ENCODE measurements at places on chromosomes 16 and 17.
A peak's percentile ranks its signal among the peaks of the same experiment; 100 is the strongest.

DNA sequence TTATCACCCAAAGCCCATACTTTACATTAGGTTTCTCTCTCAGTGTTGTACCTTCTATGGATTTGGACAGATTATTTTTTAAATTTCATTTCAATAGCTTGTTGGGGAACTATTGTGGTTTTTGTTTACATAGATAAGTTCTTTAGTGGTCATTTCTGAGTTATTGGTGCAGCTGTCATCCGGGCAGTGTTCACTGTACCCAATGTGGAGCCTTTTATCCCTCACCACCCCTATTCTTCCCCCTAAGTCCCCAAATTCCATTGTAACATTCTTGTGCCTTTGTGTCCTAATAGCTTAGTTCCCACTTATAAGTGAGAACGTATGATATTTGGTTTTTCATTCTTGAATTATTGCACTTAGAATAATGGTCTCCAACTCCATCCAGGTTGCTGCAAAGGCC is 57.5 kb downstream of the SLFN11 start:
- DNase-seq: no peak

DNA sequence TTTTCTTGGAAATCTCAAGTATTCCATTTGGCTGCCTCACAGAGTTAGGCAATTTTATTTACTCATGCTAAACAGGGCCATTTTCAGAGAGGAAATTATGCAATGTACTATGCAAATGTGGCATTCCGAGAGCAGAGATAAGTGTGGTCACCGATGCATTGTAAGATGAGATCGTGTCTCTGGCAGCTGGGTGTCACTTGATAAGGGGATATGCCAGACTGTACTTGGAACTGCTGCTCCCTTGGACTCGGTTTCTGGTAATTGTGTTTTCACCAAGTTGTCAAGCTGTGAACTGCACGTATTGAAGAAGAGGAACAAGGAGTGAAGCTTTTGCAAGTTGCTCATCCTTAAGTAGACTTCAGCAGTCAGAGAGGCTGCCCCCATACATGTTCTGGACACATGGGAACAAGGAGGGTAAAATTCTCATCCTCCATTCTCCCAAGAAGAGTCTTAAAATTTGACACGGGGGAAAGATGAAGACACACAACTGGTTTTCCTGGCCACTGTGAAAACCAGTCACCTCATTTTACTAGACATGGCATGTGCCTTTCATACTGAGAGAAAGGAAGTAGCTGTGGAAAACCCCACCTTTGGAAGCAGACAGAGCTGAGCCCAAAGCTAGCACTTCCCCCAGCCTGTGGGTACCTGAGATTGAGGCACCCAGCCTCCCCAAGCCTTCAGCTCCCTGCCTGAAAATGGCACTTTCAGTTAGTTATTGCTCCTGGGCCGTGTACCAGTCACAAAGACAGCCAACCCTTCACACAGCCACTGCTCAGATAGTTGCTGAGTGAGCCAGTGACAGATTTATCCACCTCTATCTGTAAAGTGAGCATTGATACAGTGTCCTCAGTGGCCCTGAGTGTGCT is 150.7 kb downstream of the SOCS1 start:
- no peak for DNase-seq

GRCh38 chr17:34667656-34668055 is 88.3 kb downstream of the TMEM132E start:
- DNase-seq: no peak

- no peak for DNase-seq
Measured at GRCh38 chr16:3963203-3963602, 82.7 kb upstream of the CREBBP start.

GRCh38 chr17:40960144-40960543 is 6.6 kb downstream of the KRT39 start:
- no peak for DNase-seq

GRCh38 chr16:66740533-66740932 is 10.9 kb downstream of the DYNC1LI2 start:
- DNase-seq: no peak

GRCh38 chr17:68248891-68249290 is 1.0 kb downstream of the AMZ2 start:
- DNase-seq: no peak

DNA sequence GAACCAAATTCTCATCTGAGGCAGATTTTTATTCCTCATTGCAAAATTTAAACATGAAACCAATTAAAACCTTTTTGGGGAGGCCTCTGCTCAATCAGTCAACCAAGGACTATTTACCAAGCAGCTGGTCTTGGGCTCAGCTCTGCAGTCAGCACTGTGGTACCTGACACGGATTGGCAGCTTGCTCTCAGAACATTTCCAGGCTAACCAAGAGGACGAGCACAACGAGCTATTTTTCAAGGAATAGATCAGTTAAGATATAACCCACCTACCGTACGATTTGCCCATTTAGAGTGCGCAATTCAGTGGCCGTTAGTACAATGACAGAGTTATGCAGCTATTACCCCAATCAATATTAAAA is 26.4 kb upstream of the KLHDC4 start:
- DNase-seq: no peak

DNA sequence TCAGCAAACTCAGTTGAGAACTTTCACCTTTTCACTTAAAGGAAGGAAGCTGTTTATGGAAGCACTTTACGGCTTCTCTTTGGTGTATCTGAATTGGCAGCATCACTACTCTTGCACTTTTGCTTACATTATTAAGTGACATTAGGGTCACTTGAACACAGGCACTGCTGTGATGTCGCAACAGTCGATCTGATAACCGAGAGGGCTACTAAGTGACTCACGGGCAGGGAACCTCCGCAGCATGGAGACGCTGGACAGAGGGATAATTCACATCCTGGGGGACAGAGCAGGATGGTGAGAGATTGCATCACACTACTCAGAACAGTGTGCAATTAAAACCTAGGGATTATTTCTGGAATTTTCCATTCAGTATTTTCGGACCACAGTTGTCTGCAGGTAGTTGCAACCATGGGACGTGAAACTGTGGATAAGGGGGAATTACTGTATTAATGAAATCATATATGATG is 56.5 kb downstream of the DNAH2 start:
- no peak for DNase-seq

GRCh38 chr17:47844227-47844626 is 3.2 kb upstream of the SCRN2 start:
- DNase-seq: no peak

DNA sequence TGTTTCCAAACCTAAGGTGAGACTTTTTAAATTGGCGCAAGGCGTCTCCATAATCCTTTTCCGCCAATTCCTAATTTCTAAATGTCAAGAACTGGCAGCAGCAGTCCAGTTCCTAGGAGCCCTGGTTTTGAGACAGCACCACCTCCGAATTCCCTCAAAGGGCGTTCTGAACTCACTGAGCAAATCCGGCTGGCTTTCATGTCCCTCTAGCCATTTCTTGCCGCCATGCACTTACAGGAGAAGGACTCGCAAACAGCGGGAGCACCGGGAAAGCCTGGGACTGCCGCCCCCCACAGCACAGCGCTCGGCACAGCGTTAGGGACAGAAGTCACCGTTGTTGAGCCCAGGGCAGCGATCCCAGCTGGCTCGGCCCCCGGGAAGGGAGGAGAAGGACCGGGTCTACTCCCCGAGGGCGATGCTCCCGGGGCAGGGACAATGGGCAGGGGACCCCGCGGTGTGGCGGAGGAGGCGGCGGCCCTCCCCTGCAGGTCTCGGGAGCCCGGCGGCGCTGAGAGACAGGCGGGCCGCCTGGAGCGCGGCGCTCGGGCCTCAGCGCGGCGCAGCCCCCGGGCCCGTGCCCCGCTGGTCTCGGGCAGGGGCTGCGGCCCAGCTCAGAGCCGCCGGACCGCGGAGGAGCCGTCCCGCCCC is 545 bp downstream of the ARHGAP17 start:
- DNase-seq: peak; percentile 40

- no peak for DNase-seq
Measured at GRCh38 chr17:8898126-8898525, 30.7 kb upstream of the PIK3R6 start.

DNA sequence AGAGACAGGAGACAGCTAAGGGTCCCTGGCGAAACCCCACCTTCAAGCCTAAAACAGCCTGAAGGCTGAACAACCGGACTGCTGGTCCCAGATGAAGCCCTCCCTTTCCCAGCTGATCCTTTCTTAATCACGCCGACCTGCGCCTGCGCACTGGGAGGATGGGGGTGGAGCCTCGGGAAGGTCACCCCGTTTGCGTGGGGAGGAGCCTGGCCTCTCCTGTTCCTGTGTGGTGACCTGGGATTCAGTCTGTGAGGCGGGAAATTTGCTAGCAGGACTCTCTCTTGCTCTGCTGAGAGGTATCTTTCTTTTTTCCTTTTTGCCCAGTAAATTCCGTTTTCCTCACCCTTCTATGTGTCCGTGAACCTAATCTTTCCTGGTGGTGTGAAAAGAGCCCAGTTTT is 9.6 kb downstream of the FAM20A start:
- no peak for DNase-seq

GRCh38 chr17:80984749-80985148 is 6.9 kb upstream of the CHMP6 start:
- no peak for DNase-seq

DNA sequence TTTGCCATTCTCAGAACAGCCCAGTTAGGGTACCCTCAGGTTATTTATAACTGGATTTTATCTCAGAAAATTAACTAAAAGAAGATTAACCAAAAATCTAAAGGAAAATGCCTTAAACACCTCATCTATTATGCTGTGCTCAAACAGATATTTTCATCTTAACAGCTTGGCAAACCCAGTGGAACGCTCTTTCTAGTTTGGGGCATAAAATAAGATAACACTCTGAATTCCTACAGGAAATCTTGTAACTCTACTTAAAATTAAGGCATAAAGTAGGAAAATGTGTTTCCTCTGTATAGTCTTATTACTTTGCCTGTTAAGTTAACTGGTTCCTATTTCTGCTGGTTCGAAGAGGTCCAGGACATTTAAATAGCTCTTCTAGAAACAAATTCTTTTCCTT is 723.9 kb downstream of the MAF start:
- DNase-seq: no peak

GRCh38 chr17:17455173-17455572 is 21.6 kb upstream of the MED9 start:
- no peak for DNase-seq

DNA sequence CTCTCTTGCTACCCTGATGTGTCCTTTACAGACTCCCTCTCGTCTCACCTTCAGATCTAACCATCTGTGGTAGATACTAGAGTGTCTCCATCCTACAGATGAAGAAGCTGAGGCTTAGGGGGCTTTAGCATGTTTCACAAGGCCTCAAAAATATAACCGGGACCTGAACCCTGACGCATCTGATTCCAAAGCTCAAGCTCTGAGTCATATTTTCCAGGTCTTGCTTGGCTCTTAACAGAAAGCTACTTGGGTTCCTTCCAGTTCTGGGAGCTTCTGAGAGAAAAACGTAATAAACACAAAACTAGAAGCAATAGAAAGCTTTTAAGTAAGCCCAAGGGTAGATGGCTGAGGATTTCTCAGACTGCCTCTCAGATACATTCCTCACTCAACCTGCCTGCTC is 224.3 kb upstream of the EEF2KMT start:
- no peak for DNase-seq

DNA sequence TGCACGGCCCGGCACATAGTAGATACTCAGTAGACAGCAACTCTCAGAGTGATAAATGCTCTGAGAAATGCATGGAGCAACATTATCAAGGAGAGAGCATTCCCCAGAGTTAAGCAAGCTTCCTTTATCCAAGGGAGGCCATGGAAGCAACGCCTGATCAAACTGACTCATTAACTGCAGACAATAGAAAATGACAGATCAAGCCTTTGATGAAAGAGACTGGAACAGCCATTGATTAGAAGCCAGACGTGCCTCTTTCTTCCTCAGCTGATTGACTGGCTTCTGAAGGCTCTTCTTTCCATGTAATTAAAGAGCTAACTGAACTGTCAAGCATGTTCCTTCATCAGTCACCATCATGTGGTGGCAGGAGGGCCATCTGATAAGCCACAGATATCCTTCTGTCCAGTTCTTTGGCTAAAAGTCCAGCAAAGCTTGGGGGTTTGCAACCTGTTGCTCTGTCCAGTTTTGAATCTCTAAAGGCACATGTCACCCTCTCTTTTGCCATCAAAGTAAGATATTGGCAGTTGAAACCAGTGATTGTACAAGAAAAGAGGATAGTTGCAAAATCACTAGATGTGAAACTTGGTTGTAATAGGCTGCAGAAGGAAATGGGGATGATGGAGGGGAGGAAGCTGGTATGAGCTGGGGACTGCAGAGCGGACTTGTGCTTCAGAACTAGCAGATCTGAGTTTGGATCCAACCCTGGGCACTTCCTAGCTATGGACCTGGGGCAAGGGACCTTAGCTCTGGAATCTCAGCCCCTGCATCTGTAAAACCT is 188.0 kb downstream of the HAPSTR1 start:
- no peak for DNase-seq

DNA sequence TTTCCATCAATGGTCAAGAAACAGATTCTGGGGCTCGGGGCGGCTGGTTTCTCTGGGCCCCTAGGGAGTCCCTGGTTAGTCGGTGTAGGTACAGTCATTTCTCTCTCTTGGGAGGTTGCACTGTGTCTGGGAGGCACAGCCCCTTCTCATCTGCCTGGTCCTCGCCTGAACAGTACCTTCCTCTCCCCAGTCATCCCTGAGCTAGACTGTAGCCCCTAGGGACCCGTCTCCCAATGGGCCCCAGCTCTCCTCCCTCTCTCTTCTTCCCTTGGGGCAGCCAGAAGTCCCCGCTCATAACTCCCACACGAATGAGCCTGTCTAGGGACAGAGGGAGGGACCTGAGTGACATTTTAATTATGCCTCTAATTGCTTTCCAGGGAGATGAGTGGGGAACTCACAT is 20.2 kb upstream of the CPSF4L start:
- no peak for DNase-seq

GRCh38 chr16:30839523-30840227 is 52.7 kb upstream of the ZNF629 start:
- no peak for DNase-seq

DNA sequence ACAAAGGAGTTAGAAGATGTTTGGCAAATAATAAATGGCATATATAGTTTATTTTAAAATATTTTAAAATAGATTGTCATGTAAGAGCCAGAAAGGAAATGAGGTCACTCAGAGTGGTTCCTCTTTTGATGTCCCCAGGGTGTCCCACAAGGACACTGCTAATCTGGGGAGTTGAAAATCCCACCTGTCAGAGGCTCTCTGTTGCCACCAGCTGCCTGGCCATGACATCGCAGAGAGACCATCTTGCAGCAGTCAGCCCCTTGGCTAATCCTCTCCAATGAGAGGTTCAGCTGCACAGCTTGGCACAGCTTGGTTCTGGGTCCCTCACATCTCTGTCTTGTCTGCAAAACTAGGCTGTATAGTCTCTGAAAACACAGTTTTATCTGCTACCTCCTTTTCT is 11.0 kb upstream of the RBFOX1 start:
- DNase-seq: no peak
